ENCODE measurements at places on chromosomes 16 and 17. TPM values are rescaled to one million over a fixed set of nuclear protein-coding genes. Genes with fewer than 3 reads are reported as not detected.

Gene PPP1R27
- not detected for total RNA-seq

Gene KRTAP2-2
- total RNA-seq, result not detected

Gene SNAI3
- 0.32 TPM for total RNA-seq

Gene SDK2
- total RNA-seq, result not detected

Gene NPB
- not detected for total RNA-seq

Gene CDK12
- 21.1 TPM for total RNA-seq

Gene CCR7
- total RNA-seq, result not detected

Gene PRPSAP2
- 52.0 TPM for total RNA-seq

Gene ACE
- total RNA-seq, result 52.6 TPM

Gene ZSCAN10
- not detected for total RNA-seq

Gene KRT20
- total RNA-seq, result not detected

Gene CHAD
- total RNA-seq, result not detected

Gene IRX3
- under 0.01 TPM for total RNA-seq

Gene TP53TG3C
- total RNA-seq, result not detected

Gene SPNS1
- total RNA-seq, result 22.8 TPM

Gene CUEDC1
- 2.9 TPM for total RNA-seq

All from epithelial cell of umbilical artery (primary cell).